ENCODE measurements at places on chromosomes 4 and X.

DNA sequence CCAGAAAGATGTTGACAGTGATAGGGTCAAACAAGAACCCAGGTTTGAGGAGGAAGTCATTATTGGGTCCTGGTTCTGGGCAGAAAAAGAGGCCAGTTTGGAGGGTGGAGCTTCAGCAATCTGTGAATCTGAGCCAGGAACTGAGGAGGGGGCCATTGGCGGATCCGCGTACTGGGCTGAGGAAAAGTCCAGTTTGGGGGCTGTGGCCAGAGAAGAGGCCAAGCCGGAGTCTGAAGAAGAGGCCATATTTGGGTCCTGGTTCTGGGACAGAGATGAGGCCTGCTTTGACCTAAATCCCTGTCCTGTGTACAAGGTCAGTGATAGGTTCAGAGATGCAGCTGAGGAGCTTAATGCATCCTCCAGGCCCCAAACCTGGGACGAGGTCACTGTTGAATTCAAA lies 3.7 kb downstream of the GPRASP2 start:
- DNase-seq = no peak

DNA sequence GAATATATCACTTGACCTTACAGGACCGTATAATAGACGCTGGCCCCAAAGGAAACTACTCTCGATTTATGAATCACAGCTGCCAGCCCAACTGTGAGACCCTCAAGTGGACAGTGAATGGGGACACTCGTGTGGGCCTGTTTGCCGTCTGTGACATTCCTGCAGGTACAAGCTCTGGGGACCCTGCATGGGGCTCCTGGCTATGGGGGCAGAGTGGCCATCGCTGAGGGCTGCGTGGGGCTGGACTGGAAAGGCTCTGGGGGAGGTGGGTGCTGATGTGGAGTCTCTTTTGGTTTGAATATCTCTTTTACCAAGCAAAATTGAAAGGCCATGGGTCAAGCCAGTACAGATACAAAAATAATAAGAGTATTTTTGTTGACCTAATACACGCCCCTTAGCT lies 33.9 kb downstream of the NELFA start:
- no peak for DNase-seq

- no peak for DNase-seq
These were observed 9.7 kb upstream of the SYP start for GRCh38 chrX:49209434-49210251.

DNA sequence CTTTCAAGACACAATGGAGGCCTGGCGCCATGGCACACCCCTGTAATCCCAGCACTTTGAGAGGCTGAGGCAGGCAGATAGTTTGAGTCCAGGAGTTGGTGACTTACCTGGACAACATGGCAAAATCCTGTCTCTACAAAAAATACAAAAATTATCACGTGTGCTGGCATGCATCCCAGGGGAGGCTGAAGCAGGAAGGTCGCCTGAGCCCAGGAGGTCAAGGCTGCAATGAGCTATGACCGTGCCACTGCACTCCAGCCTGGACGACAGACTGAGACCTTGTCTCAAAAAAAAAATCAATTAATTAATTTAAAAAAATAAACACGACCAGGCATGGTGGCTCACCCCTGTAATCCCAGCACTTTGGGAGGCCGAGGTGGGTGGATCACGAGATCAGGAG lies 2.0 kb upstream of the CTPS2 start:
- DNase-seq = no peak

DNA sequence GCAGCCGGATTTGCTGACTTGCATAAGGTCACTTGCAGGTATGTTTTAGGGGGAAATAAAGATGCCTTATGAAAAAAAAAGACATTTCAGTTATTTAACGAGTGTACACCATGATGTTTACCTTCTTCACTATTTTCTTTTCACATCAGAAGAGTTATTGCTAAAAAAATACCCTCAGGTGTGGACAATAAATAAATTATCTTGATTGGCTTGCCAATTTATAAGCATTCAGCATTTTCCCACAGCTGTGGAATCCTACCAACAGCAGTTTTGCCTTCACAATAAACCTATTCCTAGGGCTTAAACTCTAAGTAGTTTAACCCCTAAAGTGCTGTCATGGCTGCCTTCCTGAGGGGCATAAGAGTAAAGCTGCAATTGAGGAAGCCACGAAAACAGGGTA lies 83.4 kb upstream of the S100G start:
- DNase-seq = no peak

DNA sequence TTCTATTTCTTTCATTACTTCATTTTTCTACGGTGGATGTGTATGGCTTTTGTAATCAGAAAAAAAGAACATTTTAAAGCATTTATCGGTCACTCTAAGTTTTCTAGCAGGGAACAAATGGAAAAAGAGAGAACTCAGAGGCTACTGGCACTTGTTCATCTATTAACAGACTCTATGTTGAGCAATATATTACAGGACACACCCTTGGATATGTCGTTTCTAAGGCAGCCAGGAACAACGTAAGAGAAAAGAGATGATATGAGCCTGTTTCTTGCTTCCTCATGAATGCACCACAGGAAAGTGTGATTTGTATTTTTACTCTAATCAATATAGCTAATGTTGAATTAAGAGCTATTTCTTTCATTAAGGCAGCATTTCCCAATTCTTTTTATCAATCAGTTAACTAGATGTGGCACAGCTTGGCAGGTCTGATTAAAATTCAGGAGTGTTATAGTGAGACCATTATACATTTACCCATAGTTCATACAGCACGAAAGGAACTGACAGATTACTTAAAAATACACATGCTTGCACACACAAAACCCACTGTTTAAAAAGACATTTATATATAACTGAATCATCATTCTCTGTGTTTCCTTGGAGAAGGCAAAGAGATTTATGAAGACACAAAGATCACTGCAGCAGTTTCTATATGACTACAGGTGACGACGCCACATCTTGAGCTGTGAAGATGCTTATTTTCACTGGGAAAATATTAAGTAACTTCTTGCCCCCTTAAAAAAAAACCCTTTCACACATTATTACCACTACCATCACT lies 13.0 kb downstream of the RAB9B start:
- DNase-seq = peak; percentile 5

DNA sequence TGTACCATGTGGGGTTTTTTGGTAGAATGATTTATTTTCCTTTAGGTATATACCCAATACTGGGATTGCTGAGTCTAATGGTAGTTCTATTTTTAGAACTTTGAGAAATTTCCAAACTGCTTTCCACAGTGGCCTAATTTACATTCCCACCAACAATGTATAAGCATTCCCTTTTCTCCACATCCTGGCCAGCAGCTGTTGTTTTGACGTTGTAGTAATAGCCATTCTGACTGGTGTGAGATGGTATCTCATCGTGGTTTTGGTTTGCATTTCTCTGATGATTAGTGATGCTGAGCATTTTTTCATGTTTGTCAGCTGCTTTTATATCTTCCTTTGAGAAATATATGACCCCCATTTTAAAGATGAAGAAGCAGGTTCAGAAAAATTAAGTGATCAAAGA lies 153.7 kb downstream of the CBR4 start:
- no peak for DNase-seq

GRCh38 chr4:78803983-78804382 lies 27.8 kb downstream of the BMP2K start:
- DNase-seq = no peak

GRCh38 chr4:1720163-1720983 lies 750 bp downstream of the TMEM129 start:
- DNase-seq = peak; percentile 63

DNA sequence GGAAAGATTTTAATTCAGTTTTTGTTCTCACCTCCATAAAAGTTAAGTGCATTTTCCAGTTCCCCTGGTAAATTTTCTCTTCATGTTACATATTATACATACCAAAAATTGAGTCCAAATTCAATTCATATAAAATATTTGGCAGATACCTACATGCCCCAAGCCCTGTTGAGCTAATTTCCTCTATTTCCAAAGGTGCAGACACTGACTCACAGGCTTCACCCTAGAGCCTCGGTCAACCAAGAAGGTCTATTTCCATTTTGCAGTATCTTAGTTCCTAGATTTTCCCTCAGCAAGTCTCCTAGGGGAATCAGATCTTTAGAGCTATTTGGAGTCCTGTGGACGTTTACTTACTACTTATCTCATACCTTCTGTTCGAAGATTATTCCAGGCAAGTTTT lies 174.4 kb downstream of the TSPAN5 start:
- DNase-seq = no peak

GRCh38 chr4:92232566-92232965 lies 71.2 kb upstream of the GRID2 start:
- no peak for DNase-seq

DNA sequence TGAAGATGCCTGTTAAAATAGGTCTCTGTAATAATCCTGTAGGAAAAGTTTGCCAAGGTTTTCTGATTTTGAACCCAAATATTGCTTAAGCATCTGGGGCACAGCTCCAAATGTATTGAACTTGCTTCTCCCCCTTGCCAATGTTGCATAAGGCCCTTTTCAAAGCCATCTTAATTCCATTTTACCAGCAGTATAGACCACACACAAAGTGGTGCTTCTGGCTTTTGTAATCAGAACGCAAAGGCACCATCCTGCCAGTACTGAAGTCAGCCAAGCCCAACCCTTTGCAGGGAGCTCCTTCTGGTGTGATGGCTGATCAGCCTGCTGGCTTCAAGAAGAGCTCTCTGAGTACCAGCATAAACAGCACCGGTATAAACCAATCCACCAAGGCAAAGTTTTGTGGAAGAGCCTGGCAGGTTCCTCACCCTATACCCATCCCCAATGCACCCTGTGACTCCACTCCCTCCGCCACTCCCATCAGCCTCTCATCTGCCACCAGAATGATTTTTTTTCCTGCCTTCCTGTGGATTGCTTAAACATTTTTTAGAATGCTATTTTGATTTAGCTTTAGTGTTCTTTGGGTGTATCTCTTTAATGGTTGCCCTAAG lies 39.2 kb upstream of the USP9X start:
- peak; percentile 35 for DNase-seq

GRCh38 chrX:137565921-137566745 lies at the start of gene ZIC3:
TSS of gene ZIC3 (plus strand) at chrX:137566127. CDS start at chrX:137566692, 565 bp downstream.
- DNase-seq = peak; percentile 44

GRCh38 chr4:8355306-8355705 lies 85.2 kb downstream of the ACOX3 start:
- DNase-seq = no peak

DNA sequence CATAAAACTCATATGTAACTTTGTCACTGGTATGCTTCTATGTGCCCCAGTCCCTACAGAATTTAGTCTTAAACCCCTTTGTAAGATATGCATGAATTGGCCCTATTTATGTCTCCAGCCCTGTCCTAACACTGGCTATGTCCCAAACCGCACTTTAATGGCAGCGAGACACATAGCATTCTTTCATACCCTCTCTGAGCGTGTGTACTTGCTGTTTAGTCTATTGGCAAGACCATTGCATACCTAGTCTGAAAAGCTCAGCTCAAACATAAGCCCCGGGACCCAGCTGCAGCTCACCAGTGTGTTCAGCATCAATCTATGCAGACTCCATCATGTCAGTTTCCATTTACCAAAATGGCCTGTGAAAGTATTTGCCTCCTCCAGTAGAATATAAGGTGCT lies 1018.4 kb upstream of the TENM3 start:
- DNase-seq = no peak

DNA sequence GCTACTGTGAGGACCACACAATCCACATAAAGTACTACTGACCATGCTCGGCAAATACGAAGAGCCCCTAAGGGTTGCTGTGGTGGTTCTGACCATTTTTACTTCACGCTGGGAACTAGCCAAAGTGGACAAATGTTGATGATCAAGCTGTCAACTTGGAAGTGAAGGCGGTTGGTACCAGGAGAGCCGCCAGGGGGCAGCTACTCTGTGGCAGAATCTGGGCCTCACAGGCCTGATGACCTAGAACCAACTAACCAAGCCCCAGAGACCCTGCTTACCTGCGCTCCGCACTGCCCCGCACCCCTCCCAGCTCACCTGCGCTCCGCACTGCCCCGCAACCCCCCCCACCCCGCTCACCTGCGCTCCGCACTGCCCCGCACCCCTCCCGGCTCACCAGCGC lies 5.6 kb downstream of the GAK start:
- no peak for DNase-seq

- DNase-seq = no peak
These were observed 2.7 kb downstream of the DOCK11 start for GRCh38 chrX:118498351-118498750.

GRCh38 chr4:112287258-112287989 lies 1.7 kb upstream of the TIFA start:
- no peak for DNase-seq

DNA sequence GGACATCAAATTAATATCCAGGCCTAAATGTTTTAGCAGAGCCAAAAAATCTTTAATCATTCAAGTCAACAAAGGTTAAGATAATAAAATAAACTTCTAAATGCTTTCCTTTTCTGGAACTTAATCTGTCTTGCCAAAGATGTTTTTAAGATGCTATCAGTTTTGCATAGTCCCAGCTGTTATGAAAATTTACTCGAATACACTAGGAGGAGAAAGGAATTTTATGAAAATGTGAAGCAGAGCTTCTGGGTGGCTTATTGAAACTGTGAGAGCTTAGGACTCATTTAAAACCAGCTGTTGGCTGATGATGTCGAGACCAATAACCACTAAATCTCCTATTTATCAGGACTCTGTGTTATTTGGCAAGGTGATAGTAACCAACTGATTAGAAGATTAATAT lies 202.2 kb upstream of the ETNPPL start:
- DNase-seq = no peak

GRCh38 chr4:145301386-145302080 lies 121.1 kb upstream of the OTUD4 start:
- no peak for DNase-seq

GRCh38 chr4:150931796-150932195 lies 83.3 kb downstream of the LRBA start:
- DNase-seq = no peak

- DNase-seq = no peak
These were observed 251.5 kb upstream of the PSAPL1 start for GRCh38 chr4:7686070-7686870.

GRCh38 chr4:1172228-1172851 lies at the start of gene SPON2:
TSS of gene SPON2 (minus strand) at chr4:1172583.
- DNase-seq = peak; percentile 69

DNA sequence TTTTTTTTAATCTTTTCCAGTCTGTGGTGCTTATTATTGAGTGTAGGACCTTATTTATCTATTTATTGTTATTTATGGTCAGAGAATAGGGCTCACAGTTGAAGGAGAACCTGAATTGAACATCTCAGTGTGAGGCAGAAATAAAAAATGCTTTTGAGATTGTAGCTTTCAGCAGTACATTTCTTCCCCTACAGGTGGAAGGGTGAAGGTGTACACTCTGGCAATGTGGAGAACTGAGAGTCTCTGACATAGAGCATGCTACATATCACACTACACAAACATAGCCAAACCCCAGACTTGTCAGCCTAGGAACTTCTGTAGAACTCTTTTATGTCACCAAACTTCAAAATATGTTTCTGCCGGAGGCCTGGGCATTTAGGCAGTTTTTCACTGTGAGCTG lies 140.2 kb downstream of the STIM2 start:
- no peak for DNase-seq

GRCh38 chr4:120671538-120671937 lies 251.0 kb downstream of the PRDM5 start:
- no peak for DNase-seq

DNA sequence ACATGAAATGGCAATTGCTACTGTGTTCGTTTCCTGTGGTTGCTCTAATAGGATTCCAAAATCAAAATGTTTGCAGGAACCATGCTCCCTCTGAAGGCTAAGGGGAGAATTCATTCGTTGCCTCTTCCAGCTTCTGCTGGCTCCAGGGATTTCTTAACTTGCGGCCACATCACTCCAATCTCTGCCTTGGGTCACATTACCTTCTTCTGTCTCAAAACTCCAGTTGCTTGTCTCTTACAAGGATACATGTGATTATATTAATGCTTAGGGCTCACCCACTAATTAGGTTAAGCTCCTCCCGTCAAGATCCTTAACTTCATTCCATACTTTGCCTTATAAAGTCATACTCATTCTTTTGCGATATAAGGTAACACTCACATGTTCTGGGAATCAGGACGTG lies 208.4 kb downstream of the RBM46 start:
- no peak for DNase-seq
